ENCODE measurements at places on chromosomes 16 and 17.

- no peak for DNase-seq
Observed at GRCh38 chr17:28285965-28286364, 33.0 kb upstream of the TMEM97 start.

GRCh38 chr17:18176176-18176575, 7.5 kb upstream of the ALKBH5 start:
- no peak for DNase-seq

DNA sequence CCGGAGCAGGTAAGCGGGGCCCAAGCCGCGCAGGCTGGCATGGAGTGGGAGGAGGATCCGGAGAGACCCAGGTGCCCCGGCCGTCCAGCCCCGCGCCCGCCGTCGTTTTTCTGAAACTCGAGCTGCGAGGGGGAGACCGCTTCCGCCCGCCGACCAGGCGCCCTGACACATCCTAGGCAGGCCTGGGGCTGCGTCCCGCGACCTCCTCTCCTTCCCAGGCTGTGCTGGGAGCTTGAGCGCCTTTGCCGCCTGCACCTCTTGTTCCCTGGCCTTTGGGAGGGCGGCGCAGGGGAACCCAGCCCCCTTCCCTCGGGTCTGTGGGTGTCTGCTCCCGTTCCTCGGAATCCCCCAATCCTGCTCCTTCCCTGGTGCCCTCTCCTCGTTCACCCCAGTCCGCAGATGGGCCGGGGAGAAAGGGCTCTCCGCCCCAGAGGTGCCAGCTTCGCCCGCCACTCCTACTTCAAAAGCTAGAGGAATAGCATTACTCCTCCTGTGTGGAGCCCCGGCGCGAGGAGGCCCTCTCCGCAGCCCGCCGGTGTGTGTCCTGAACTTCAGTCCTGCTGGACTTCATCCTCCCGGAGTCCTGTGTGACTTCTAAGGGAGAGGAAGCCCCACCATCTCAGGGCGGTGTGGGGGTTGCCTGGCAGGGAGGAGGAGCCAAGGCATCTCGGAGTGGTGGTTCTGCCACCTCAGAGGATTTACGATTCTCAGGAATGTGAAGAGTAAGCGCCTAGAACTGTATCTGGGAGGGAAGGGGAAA, 1.0 kb downstream of the NHERF1 start:
- DNase-seq = no peak

GRCh38 chr17:1402262-1402586, 2.2 kb upstream of the YWHAE start:
- DNase-seq = no peak

GRCh38 chr17:77887464-77888241, 70.8 kb upstream of the TNRC6C start:
- no peak for DNase-seq

GRCh38 chr17:50363217-50364060, 9.5 kb downstream of the MRPL27 start:
- DNase-seq = no peak

- DNase-seq = no peak
Observed at GRCh38 chr16:53482123-53482522, 20.9 kb downstream of the AKTIP start.

GRCh38 chr17:61458421-61459141, 6.4 kb downstream of the TBX4 start:
- no peak for DNase-seq

DNA sequence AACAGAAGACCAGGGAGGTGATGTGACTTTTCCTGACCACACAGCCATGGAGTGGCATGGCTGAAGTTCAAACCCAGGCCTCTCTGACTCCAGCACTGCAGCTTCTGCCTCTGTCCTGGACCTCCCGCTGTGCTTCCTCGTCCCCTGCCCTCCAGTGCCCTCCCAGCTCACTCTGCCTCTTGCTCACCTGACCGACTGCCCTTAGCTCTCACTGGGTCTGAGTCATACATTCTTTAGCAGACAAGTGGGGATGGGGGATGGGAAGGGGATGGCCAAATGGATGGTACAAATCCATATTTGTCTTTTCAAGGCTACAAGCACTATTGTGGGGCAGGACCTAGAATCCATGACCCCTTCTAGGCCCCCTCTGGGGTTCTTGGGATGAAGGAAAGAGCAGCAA, 33.0 kb downstream of the PITPNM3 start:
- DNase-seq = no peak

GRCh38 chr17:60766778-60767190, 89.1 kb downstream of the BCAS3 start:
- no peak for DNase-seq

- DNase-seq = no peak
Observed at GRCh38 chr17:80470603-80471002, 5.8 kb downstream of the NPTX1 start.

DNA sequence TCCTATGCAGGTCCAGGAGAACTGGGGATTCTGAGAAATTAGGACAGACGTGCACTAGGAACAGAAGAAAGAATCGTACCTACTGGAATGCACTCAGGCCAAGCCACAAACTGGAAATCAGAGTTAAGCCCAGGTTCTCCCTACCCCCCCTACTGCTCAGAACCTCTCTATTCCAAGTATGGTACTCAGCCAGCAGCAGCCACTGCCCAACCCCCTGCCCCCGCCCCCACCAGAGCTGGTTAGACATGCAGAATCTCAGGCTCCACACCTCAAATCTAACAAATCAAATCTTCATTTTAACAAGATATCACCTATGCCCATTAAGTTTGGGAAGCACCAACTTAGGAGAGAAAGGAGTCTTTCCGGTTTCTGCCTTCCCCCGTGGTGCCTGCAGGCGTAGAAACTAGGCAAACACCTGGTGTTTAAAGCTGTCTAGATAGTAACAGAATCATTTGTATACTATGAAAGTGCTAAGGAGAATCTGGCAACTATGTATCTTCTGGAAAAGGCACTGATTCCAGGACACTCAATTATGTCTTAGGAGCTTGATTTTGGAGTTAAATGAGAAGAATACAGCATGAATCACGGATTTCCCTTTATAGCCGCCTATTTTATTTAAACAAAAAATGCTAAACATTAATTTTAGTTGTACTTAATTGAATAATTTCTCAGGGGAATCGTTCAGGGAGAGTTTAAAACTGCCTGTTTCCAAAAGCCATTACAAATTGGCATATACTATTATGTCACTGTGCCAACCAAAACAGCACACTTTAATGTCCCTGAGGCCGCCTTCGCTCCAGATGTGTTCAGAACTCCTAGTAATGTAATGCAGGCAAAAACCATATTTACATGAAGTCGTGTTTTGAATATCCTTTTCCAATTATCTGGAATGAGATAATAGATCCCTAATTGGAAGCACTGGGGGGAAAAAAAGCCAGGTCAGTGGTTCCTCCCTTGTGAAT, 166.5 kb downstream of the STX8 start:
- DNase-seq = no peak

GRCh38 chr17:69761011-69761410, 314.0 kb upstream of the KCNJ16 start:
- DNase-seq = no peak

DNA sequence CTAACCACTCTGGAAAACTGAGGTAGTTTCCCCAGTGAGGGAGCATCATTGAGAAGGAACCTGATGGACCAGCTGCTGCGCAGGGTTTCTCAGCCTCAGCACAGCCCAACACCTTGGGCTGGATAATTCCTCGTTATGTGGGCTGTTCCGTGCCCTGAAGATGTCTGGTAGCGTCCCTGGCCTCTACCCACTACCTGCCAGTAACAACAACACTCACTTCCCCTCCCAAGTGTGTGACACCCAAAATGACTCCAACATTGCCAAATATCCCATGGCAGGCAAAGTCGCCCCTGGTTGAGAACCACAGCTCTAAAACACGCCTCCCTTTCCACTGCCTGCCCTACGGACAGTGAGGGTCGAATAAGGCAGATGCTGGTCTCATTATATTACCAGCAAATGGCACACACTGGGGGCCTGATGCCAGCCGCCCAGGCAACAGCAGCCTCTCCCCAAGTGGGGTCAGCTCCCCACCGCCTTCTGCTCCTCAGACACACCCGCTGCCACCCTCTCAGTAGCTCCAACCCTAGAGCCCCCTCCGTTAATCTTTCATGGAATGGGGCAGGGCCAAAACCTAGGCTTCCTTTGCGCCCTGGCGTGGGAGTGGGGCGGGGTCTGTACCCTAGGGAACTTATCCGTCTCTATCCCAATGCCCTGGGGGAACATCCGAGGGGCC, 1.0 kb downstream of the RHBDF2 start:
- no peak for DNase-seq

GRCh38 chr17:68290268-68290954, 516 bp downstream of the SLC16A6 start:
- DNase-seq = no peak
